ENCODE measurements at places on chromosomes 12 and 14.

DNA sequence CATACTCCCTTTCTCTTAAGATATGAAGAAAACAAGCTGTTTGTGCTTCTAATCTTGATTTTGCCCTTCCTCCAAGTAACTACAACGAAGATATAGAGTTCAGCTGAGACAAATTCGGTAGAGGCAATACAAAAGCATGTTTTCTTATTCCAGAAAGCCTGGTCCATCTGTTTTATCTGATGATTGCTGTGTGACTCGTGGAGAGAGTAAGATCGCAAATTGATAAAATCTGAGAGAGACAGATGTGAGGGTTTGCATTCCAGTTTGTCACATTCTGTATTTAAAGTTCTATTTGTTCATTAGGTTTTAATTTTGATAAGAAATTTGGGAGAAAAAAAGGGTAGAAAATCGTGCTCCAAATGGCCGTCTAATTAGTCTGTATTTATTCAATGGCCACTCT lies 192.1 kb downstream of the CPNE8 start:
- no peak for DNase-seq

- DNase-seq = no peak
Measured at GRCh38 chr12:51200156-51200555, 17.7 kb downstream of the POU6F1 start.

- no peak for DNase-seq
Measured at GRCh38 chr14:76948213-76948947, 80.1 kb downstream of the IRF2BPL start.

DNA sequence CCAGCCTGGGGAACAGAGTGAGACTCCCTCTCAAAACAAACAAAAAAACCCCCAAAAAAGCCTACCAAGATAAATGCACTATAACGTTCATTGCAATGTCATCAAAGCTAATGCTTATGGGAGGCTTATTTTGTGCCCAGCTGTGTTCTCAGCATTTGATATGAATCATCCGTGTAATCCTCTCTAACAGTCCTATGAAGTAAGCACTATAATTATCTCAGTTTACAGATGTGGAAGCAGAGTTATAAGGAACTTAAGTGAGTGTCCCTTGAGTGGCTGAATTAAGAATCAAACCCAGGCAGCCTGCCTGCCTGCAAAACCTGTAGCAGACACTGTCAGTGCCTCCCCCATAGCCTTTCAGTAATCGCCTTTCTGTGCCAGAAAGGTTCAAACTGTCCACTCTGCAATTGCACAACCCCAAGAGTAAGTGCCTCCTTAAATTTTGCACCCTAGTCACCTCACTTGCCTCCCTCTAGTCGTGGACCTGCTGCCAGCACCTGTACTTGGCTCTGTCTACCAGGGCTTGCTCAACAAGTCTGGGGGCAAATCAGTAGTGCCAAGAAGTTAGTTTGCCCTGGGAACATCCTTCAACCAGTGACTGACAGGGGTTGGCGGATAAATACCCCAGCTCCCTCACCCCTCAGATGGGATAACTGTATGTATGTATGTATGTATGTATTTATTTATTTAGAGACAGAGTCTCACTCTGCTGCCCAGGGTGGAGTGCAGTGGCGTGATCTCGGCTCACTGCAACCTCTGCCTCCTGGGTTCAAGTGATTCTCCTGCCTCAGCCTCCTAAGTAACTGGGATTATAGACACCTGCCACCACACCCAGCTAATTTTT lies 23.8 kb upstream of the PPP1CC start:
- no peak for DNase-seq

Data from endothelial cell (in vitro differentiated cells).